ENCODE measurements at places on chromosomes 2 and 18. TPM values are rescaled to one million over a fixed set of nuclear protein-coding genes. Genes with fewer than 3 reads are reported as not detected.

DNA sequence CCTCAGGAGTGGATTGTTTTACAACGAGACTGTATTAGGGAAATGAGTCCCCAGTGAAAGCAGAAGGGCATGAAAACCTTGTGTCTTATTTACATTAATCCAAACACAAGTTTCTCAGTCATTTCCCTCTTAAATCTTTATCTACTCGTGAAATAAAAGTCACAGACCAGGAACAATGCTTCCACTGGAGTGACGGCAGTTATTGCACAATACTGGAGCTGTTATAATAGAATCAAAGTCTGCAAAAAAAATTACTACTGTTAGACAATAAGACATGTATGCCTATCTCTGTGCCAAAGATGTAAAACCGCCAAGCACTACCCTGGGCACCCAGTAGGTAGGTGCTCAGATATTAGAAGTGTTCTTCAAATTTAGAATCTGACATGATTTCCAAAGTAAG is 375.5 kb downstream of the ZNF521 start:
- no peak for DNase-seq

DNA sequence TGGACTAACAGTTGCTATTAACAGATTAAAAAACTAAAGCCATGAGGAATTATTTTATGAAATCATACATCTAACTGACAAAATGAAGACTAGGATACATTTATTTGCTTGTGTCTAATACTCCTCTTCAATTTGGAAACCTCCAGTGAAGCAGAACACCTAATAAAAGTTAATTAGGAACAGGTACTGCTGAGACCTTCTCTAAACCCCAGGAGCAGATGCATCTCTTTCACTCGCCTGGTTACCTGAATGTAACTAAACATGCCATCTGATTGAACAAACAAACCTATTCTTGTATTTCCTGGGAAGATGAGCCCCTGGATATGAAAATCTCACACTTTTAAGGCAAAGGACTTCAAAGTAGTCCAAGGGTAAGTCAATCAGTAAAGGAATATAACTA is 898.2 kb downstream of the NRXN1 start:
- DNase-seq = no peak

DNA sequence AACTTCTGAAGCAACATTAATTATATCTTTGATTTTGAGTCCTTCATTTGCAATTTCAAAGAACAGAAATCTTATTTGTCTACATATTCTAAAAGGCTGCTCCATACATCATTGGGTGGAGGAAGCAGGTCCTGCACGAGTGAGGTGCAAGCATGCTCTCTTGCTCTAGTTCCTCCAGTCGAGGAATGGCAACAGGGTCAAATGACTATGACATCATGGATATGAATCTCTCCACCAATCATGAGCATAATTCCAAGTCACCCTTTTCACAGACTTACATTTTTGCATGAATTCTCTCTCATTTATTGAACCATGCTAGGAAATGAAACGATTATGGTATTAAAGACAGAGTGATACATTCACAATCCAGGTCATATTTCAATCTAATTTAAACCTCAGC is 608.8 kb upstream of the SOX11 start:
- DNase-seq = no peak

GRCh38 chr2:85769236-85769982 is 15.6 kb downstream of the ATOH8 start:
- peak; percentile 59 for DNase-seq

GRCh38 chr2:86685351-86685750 is 34.7 kb upstream of the RMND5A start:
- DNase-seq = no peak

Gene EMILIN1
- total RNA-seq = 5.1 TPM

Gene ALPG
- not detected for total RNA-seq

Gene CPLX4
- 0.12 TPM for total RNA-seq

Gene FBXO48
- total RNA-seq = 2.9 TPM

Gene UGT1A10
- total RNA-seq = not detected

Data from neural progenitor cell (in vitro differentiated cells).